ENCODE measurements at places on chromosomes 7 and 10. TPM values are rescaled to one million over a fixed set of nuclear protein-coding genes. Genes with fewer than 3 reads are reported as not detected.

The TMEM176A gene
- 0.24 TPM for polyA plus RNA-seq

The ANTXRL gene
- polyA plus RNA-seq: not detected

The LRRC18 gene
- polyA plus RNA-seq: not detected

The CDC14C gene
- not detected for polyA plus RNA-seq

The CCDC3 gene
- not detected for polyA plus RNA-seq

The SUGCT gene
- polyA plus RNA-seq: 1.2 TPM

The DDC gene
- not detected for polyA plus RNA-seq

The MCM10 gene
- polyA plus RNA-seq: 0.19 TPM

The VGF gene
- not detected for polyA plus RNA-seq

The GPER1 gene
- not detected for polyA plus RNA-seq

The C10orf95 gene
- polyA plus RNA-seq: 0.59 TPM

The AZGP1 gene
- not detected for polyA plus RNA-seq

The TDRD1 gene
- not detected for polyA plus RNA-seq

The SPACDR gene
- not detected for polyA plus RNA-seq

The STEAP2 gene
- not detected for polyA plus RNA-seq

The ANKRD61 gene
- 0.15 TPM for polyA plus RNA-seq

The TAS2R5 gene
- polyA plus RNA-seq: 0.22 TPM

The TRDMT1 gene
- polyA plus RNA-seq: 8.2 TPM

The PHKG1 gene
- 0.41 TPM for polyA plus RNA-seq

The KAZALD1 gene
- polyA plus RNA-seq: 0.62 TPM

The TFEC gene
- not detected for polyA plus RNA-seq

The STAG3 gene
- 0.82 TPM for polyA plus RNA-seq

The NEUROG3 gene
- polyA plus RNA-seq: not detected

The ASCC1 gene
- 26.0 TPM for polyA plus RNA-seq

The GCK gene
- polyA plus RNA-seq: 0.50 TPM

The GIMAP2 gene
- polyA plus RNA-seq: 91.5 TPM

The SH2D4B gene
- not detected for polyA plus RNA-seq

The SFRP4 gene
- not detected for polyA plus RNA-seq

The HOXA4 gene
- polyA plus RNA-seq: 0.18 TPM

The PAX4 gene
- not detected for polyA plus RNA-seq

The PRKCQ gene
- polyA plus RNA-seq: 64.3 TPM

The ZNF804B gene
- not detected for polyA plus RNA-seq

The SERPINE1 gene
- not detected for polyA plus RNA-seq

The DKK1 gene
- not detected for polyA plus RNA-seq

The BLNK gene
- polyA plus RNA-seq: 0.15 TPM

The MRLN gene
- not detected for polyA plus RNA-seq

The H2BK1 gene
- polyA plus RNA-seq: not detected

The FAM25C gene
- not detected for polyA plus RNA-seq

The TSPAN12 gene
- polyA plus RNA-seq: 0.26 TPM

The KCNIP2 gene
- not detected for polyA plus RNA-seq

The BNIP3 gene
- 28.4 TPM for polyA plus RNA-seq

The HOXA1 gene
- 0.49 TPM for polyA plus RNA-seq

The PPP1R17 gene
- not detected for polyA plus RNA-seq

The CTBP2 gene
- polyA plus RNA-seq: not detected

The EFCAB10 gene
- polyA plus RNA-seq: not detected

The PCLO gene
- polyA plus RNA-seq: not detected

The MMP21 gene
- polyA plus RNA-seq: not detected

The SPDYE9 gene
- not detected for polyA plus RNA-seq

The ZNF736 gene
- 1.8 TPM for polyA plus RNA-seq

The CUZD1 gene
- 1.4 TPM for polyA plus RNA-seq

The FZD8 gene
- not detected for polyA plus RNA-seq

Measured in CD4-positive, CD25-positive, alpha-beta regulatory T cell (primary cell).